ENCODE measurements at places on chromosomes 5 and 9. TPM values are rescaled to one million over a fixed set of nuclear protein-coding genes. Genes with fewer than 3 reads are reported as not detected.

The SLC9A3 gene
- 0.42 TPM for polyA plus RNA-seq

DNA sequence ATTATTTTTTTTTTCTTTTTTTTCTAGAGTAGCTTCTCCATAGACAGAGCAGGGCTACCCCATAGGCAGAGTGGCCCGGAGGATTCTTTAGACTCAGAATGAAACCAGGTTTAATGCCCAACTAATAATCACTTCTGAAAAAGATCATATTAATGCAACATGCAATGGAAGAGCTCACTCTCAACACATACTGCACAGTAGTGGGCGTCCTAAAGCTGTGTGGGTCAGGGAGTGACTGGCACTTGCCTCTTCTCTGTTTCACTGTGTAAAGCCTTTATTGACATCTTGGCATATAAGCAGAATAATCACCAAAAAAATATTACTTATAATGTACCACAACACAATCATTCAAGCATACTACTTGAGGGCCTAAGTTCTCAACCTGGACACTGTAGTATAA lies 11.1 kb downstream of the PWWP2A start:
- no peak overlapping the region for H3K27ac ChIP-seq
- no peak for DNase-seq
- no peaks in the 10 kb centered on the region for H3K27me3 ChIP-seq
- H3K4me3 ChIP-seq = no peak overlapping the region

DNA sequence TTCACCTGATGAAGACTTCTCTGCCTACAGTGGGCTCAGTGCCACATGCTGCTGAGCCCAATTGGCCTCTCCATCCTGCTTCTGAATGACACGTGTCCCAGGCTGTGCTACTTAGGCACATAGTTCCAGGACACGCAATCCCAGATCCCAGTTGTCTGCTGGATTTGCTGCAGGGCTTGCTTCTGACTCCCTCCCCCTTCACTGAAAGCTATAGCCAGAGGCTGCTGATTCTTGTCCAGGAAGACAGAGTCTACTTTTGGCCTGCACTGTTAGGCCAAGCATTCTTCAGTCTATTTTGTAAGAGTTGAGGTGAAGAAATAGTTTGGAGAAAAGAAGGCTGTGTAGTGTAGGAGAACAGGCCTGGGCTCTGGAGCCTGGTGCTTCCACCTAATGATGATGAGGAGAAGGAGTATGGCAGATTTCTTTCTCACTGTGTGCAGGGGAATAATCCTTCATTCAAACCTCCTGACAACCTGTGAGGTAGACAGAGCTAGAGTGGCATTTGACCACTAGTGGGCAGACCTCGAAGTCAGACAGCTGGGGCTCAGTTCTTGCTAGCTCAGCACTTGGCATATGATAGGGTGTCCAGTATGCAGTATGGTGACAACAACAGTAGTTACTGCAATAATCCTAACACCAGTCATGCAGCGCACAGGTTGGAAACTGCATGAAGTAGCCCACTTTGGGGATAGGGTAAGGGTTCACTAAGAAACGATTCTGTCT lies 19.5 kb upstream of the ASPN start:
- H3K4me1 ChIP-seq = no peaks in the 10 kb centered on the region
- H3K4me3 ChIP-seq = no peak overlapping the region
- H3K27ac ChIP-seq = no peak overlapping the region
- no peaks in the 10 kb centered on the region for H3K27me3 ChIP-seq
- no peaks in the 10 kb centered on the region for H3K36me3 ChIP-seq

- no peak overlapping the region for H3K27ac ChIP-seq
- H3K4me1 ChIP-seq = no peaks in the 10 kb centered on the region
- H3K4me3 ChIP-seq = no peak overlapping the region
- no peaks in the 10 kb centered on the region for H3K27me3 ChIP-seq
Observed at GRCh38 chr5:20985754-20986153, 997.8 kb upstream of the CDH18 start.

The PLPP7 gene
- 1.5 TPM for polyA plus RNA-seq

GRCh38 chr5:173917788-173918786 lies 29.9 kb downstream of the CPEB4 start:
- peaks cover 62% of the 10 kb centered on the region for H3K4me1 ChIP-seq
- H3K27ac ChIP-seq = peak overlapping the region; percentile 68
- H3K4me3 ChIP-seq = peak overlapping the region; percentile 81
- peaks cover 30% of the 10 kb centered on the region for H3K36me3 ChIP-seq

GRCh38 chr5:142304013-142304701 lies 20.7 kb downstream of the SPRY4 start:
- H3K27ac ChIP-seq = no peak overlapping the region
- no peaks in the 10 kb centered on the region for H3K36me3 ChIP-seq
- no peaks in the 10 kb centered on the region for H3K4me1 ChIP-seq
- no peak for DNase-seq

GRCh38 chr5:2007878-2008501 lies 125.3 kb upstream of the IRX4 start:
- DNase-seq = no peak
- H3K4me1 ChIP-seq = no peaks in the 10 kb centered on the region
- no peak overlapping the region for H3K4me3 ChIP-seq
- no peaks in the 10 kb centered on the region for H3K27me3 ChIP-seq

GRCh38 chr5:138850865-138851435 lies 24.2 kb downstream of the LRRTM2 start:
- no peaks in the 10 kb centered on the region for H3K4me1 ChIP-seq
- DNase-seq = no peak
- no peaks in the 10 kb centered on the region for H3K36me3 ChIP-seq
- no peak overlapping the region for H3K4me3 ChIP-seq
- H3K27me3 ChIP-seq = no peaks in the 10 kb centered on the region

GRCh38 chr9:73200694-73201452 lies 49.2 kb downstream of the ANXA1 start:
- peaks cover 19% of the 10 kb centered on the region for H3K4me1 ChIP-seq
- peak; percentile 24 for DNase-seq
- no peaks in the 10 kb centered on the region for H3K27me3 ChIP-seq

- no peaks in the 10 kb centered on the region for H3K36me3 ChIP-seq
- H3K4me3 ChIP-seq = no peak overlapping the region
- H3K27me3 ChIP-seq = no peaks in the 10 kb centered on the region
- no peak for DNase-seq
Observed at GRCh38 chr5:97338729-97339128, 155.7 kb upstream of the RIOK2 start.

DNA sequence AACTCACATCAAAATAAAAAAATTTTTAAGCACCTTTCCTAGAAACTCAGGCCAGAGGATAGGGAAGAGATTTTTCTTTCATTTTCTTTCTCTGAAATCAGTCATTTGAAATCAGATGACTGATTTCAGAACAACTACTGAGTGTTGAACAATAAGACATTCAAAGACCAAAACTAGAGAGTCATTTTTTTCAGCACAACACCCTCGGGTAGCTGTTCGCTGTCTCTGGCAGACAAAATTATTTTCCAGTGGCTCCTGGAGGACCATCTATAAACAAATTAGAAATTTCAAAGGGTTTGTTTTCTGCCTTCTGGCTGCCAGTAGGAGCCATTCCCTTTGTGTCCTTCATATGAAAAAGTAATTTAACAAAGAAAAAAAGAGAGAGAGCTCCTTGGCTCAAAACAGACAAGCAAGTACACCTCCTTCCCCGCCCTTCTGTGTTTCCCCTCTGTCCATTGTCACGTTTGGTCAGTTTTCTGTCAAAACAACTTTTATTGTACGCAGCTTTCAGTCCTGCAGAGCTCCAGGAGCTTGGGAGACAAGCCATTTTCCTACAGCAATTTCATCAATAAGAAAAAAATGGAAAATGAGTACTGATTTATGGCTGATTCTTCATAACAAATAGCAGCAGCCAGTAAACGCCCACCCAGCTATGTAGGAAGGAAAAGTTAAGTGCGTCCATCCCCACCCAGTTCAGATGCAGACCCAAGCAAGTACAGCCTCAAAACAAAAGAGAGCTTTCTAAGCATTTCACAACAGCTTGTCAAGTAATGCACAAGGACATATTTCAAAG lies 405.2 kb downstream of the ZNF608 start:
- H3K27me3 ChIP-seq = no peaks in the 10 kb centered on the region
- no peak overlapping the region for H3K4me3 ChIP-seq
- H3K27ac ChIP-seq = no peak overlapping the region
- H3K4me1 ChIP-seq = no peaks in the 10 kb centered on the region

DNA sequence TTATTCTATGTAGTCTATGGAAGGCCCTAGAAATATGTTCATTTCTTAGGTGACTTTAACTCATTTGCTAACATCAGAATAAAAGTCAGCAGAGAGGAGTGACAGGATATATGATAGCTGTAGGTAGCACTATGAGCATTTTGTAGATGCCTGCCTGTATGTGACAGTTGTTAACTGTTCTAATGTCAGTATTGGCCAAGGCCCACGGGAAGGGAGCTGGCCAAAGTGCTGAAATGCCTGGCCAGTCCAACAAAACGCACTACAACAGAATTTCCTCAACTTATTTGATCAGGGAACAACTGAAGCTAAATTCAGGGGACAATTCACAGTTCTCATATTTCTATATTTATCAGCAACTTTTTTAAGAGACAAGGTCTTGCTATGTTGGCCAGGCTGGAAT lies 20.8 kb downstream of the SV2C start:
- no peak overlapping the region for H3K27ac ChIP-seq
- H3K27me3 ChIP-seq = peaks cover 11% of the 10 kb centered on the region
- H3K36me3 ChIP-seq = no peaks in the 10 kb centered on the region
- no peak for DNase-seq
- no peak overlapping the region for H3K4me3 ChIP-seq
- H3K4me1 ChIP-seq = no peaks in the 10 kb centered on the region

The SPATA6L gene
- not detected for polyA plus RNA-seq

The PCDHA13 gene
- polyA plus RNA-seq = not detected

Measured in CD14-positive monocyte (primary cell).